ENCODE measurements at places on chromosomes 11 and 22. TPM values are rescaled to one million over a fixed set of nuclear protein-coding genes. Genes with fewer than 3 reads are reported as not detected.

The ZFP91 gene
- total RNA-seq: 53.5 TPM

The BIRC3 gene
- total RNA-seq: 32.7 TPM

The CRYBA4 gene
- not detected for total RNA-seq

The TRPC6 gene
- 0.89 TPM for total RNA-seq

The KCNJ5 gene
- 0.07 TPM for total RNA-seq

The LRP4 gene
- 8.8 TPM for total RNA-seq

The IRAG1 gene
- total RNA-seq: 0.05 TPM

The ACRV1 gene
- total RNA-seq: not detected

The CRYAB gene
- total RNA-seq: 7.5 TPM

The OR52A1 gene
- total RNA-seq: not detected

The TP53I11 gene
- 46.6 TPM for total RNA-seq

The C11orf86 gene
- 43.6 TPM for total RNA-seq

The BET1L gene
- total RNA-seq: 49.3 TPM

The BDNF gene
- 9.3 TPM for total RNA-seq

The KCNC1 gene
- total RNA-seq: 0.06 TPM

The MOGAT2 gene
- total RNA-seq: 0.05 TPM

The IGSF22 gene
- total RNA-seq: not detected

The PHF5A gene
- total RNA-seq: 70.3 TPM

The C11orf97 gene
- total RNA-seq: not detected

The UPK2 gene
- 0.53 TPM for total RNA-seq

The TEX12 gene
- not detected for total RNA-seq

The BCO2 gene
- 0.93 TPM for total RNA-seq

The OR5P2 gene
- not detected for total RNA-seq

The KRTAP5-2 gene
- not detected for total RNA-seq

The FAM111B gene
- 7.6 TPM for total RNA-seq

The CHRM1 gene
- 0.11 TPM for total RNA-seq

The PIWIL4 gene
- total RNA-seq: 0.44 TPM

The RHOG gene
- total RNA-seq: 108 TPM

The COPB1 gene
- 116 TPM for total RNA-seq

The CD3G gene
- total RNA-seq: not detected

The PNPLA5 gene
- 0.04 TPM for total RNA-seq

The NPAS4 gene
- not detected for total RNA-seq

The CHST1 gene
- total RNA-seq: 1.2 TPM

The KCNA4 gene
- not detected for total RNA-seq

The NUP160 gene
- 33.4 TPM for total RNA-seq

The TRIM6 gene
- total RNA-seq: 13.3 TPM

The NFAM1 gene
- total RNA-seq: not detected

The GRIK4 gene
- not detected for total RNA-seq

Measured in A549 treated with DMSO at 1 μM for 4 hours (cell line).